Jurkat, Clone E6-1 (cell line): ENCODE measurements at places on chromosomes 7 and 10.

DNA sequence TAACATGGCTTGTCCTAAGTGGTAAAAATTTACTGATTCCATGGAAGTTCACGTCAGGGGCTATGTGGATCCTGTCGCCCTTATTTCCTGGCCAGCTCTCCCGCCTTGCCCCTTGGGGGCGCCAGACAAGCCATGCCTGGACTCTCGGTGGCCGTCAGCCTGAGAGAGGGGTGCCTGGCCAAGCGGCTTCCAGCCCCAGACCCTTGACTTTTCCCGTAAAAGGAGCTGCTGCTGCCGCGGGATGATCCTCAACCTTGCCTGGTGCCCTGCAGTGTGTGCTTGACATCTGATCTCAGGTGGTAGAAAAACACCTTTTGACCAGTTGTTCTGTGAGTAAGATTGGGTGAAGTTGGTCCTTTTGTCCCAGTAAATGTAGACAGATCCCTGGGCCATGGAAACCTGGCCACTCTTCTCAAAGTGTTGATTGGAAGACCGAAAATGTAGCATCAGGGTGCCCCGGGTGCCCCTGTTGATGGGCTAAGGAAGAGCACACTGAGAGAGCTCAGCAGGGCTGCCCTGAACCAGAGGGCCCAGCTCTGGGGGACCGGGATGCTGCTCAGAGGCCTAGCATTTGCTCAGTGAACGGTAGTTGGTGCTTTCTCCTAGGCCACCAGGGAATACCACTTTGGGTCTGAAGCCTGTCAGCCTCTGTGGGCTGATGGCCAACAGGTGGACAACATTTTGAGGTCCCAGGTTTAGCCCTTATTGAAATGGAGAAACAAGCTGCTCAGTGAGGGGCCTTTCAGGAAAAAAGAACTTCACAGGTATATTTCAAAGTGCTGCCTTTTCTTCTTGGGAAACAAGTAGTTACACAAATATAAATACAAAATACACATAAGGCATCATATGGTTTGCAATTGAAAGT is 162.5 kb downstream of the LRMDA start:
- no peak for DNase-seq

DNA sequence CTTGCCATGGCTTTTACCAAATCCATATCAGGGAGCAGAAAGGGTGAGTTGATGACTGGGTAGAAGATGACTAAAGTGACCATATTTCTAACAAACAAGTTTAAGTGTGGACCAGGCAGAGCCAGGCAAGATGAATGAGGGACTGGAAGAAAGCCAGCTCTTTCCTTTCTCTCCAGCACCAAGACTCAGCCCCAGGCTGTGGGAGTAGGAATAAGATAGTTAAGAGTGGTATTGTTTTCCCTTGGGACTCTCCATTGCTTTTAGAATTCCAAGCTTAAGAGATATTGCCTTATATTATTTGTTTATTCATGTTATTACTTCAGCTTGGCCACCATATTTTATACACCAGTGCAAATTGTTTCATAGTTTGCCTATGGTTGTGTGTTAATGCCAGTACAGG is 28.8 kb upstream of the TSPAN33 start:
- no peak for DNase-seq

- DNase-seq = no peak
Observed at GRCh38 chr10:59905731-59906416, 482 bp downstream of the CCDC6 start.

GRCh38 chr10:113044016-113044755 is 94.1 kb downstream of the TCF7L2 start:
- DNase-seq = no peak

GRCh38 chr10:18094793-18095192 is 45.4 kb upstream of the CACNB2 start:
- no peak for DNase-seq

- DNase-seq = no peak
Observed at GRCh38 chr10:48600645-48601505, 4.0 kb downstream of the ARHGAP22 start.

GRCh38 chr7:130875265-130875741 is 141.3 kb upstream of the KLF14 start:
- DNase-seq = peak; percentile 21

- DNase-seq = no peak
Observed at GRCh38 chr7:99642027-99642426, 25.3 kb downstream of the ZSCAN25 start.

GRCh38 chr7:33578166-33578565 is 327.2 kb upstream of the BMPER start:
- no peak for DNase-seq

DNA sequence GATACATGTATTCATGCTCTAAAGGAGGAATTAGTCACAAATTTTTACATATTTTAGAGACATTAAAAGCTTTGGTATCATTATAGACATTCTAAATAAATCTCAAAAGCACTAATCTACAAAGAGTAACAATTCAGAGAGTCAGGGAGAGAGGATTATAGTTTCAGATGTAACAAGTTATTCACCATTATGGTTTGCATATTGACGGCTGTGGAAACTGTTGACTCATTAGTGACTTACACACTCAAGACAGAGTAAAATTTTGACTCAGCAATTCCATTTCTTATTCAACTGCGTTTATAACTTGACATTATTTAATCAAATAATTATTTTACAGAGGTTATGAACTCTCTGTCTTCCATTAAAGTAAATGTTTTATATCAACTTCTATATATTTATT is 95.4 kb upstream of the SEMA3C start:
- DNase-seq = no peak

GRCh38 chr7:86968618-86969017 is 90.8 kb downstream of the ELAPOR2 start:
- DNase-seq = no peak

DNA sequence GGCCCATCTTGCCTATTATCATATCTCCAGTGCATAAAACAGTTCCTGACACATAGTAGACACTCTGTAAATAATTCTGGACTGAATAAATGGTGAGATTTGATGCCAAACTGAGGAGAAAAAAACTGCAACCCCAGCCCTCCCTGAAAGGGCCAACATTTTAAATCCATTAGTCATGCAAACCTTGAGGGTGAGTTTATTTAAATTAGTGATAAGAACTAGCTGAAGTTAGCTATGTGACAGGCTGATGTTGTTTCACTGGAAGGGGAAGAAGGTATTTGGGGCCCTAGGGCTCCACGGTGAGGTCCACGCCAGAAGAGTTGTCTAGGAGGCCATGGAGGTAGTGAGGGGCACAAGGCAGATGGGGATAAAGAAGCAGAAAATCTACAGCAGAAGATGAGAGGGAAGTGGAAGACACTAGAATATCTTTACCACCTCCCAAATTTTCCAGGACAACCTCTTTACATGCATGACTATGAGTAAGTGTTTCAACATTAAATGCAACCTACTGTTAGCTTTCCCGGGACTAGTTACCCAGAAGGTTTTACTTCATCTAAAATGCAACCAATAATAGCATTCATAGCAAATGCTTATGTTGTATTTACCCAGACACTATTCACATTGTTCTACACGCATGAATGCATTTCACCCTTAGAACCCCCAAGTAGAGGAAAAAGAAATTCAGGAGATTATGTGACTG is 183.2 kb upstream of the LYZL1 start:
- DNase-seq = no peak

DNA sequence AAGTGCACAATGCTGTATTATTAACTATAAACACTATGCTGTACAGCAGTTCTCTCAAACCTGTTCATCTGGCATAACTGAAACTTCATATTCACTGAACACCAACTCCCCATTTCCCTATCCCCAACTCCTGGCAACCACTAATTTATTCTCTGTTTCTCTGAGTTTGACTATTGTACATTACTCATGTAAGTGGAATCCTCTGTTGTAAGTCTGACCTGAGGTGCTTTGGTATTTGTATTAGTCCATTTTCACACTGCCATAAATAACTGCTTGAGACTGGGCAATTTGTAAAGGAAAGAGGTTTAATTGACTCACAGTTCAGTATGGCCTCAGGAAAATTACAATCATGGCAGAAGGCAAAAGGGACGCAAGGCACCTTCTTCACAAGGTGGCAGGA is 266.3 kb downstream of the PPP1R3A start:
- DNase-seq = no peak

DNA sequence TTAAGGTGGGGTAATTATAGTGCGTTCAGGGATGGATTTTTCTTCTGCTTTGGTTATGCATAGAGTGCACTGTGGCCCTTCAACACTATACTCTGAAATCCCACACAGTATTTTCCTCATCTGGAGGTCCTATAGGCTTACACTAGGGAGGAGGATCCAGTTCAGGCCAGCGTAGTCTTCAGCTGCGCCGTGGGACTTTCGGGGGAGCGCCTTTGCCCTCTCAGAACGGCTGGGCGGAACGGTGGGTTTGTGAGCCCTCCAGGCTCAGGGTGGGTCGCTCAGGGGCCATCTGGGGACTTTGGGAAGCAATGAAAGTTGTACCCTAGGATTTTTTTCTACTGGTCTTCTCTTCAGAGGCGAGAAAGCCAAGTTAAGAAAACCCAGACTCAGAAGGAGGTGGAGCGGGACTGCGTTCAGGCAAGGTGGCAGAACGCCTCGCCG is 652 bp upstream of the VPS26A start:
- DNase-seq = no peak

DNA sequence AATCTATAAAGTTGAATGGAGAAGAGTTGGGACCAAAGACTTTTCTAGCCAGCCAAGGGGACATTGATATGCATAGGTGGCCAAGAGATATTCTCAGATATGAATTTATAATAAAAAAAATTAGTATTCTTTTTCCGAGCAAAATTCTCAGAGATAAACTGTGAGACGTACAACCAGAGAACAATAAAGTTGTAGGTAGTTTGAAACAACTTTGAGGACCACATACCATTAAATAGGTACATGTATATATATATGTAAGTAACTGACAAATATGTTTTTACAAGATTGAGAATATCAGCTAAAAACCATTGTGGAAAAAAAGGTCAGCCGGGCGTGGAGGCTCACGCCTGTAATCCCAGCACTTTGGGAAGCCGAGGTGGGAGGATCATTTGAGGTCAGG is 56.5 kb downstream of the EXOC4 start:
- DNase-seq = no peak

GRCh38 chr10:125003146-125003900 is 61.4 kb downstream of the ZRANB1 start:
- no peak for DNase-seq

GRCh38 chr10:116522803-116523381 is 22.8 kb upstream of the PNLIP start:
- no peak for DNase-seq

DNA sequence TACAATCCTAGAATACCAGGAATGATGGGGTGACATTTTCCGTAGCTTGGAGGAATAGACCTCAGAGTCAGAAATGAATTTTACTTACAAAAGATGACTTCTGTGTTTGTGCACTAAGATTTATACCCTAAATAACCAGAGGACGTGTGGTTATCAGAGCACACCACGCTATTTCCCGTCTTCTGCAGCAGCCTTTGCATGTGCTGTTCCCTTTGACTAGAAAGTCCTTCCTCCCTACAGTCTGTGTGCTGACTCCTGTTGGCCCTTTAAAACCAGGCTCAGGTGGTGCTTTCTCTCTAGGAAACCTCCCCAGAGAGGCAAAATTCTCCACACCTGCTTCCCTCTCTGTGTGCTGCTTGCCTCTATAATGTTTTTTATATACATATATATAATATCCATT is 73.3 kb upstream of the SMNDC1 start:
- no peak for DNase-seq

DNA sequence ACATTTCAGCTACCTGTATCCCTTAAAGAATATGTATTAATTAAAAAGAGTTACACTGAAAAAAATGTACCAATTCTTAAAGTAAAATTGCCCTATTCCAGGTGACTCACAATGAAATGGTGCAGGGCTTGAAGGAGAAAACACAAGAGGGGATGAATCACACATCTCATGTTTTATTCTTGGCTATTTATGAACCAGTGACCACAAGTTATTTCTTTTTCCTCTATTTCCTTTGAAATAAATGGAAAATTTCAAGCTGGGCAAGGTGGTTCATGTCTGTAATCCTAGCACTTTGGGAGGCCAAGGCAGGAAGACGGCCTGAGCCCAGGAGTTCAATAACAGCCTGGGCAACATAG is 106.8 kb downstream of the UBE2H start:
- DNase-seq = no peak

GRCh38 chr7:22587322-22587721 is 87.3 kb upstream of the STEAP1B start:
- no peak for DNase-seq

- DNase-seq = no peak
Observed at GRCh38 chr7:142983825-142984224, 21.7 kb upstream of the KEL start.
